ENCODE measurements at places on chromosomes 3 and 15. TPM values are rescaled to one million over a fixed set of nuclear protein-coding genes. Genes with fewer than 3 reads are reported as not detected.

The NR1D2 gene
- 5.9 TPM for total RNA-seq

The TEX55 gene
- total RNA-seq: not detected

The ATG7 gene
- 30.5 TPM for total RNA-seq

The CYP1A2 gene
- total RNA-seq: not detected

The TRPM7 gene
- total RNA-seq: 44.8 TPM

The GOLGA6D gene
- 0.12 TPM for total RNA-seq

The MNS1 gene
- total RNA-seq: 0.10 TPM

Data from activated CD4-positive, alpha-beta memory T cell treated with anti-CD3 and anti-CD28 coated beads for 36 hours (primary cell).